Naive B cell (primary cell): ENCODE measurements at places on chromosomes 13 and 19. TPM values are rescaled to one million over a fixed set of nuclear protein-coding genes. Genes with fewer than 3 reads are reported as not detected.

DNA sequence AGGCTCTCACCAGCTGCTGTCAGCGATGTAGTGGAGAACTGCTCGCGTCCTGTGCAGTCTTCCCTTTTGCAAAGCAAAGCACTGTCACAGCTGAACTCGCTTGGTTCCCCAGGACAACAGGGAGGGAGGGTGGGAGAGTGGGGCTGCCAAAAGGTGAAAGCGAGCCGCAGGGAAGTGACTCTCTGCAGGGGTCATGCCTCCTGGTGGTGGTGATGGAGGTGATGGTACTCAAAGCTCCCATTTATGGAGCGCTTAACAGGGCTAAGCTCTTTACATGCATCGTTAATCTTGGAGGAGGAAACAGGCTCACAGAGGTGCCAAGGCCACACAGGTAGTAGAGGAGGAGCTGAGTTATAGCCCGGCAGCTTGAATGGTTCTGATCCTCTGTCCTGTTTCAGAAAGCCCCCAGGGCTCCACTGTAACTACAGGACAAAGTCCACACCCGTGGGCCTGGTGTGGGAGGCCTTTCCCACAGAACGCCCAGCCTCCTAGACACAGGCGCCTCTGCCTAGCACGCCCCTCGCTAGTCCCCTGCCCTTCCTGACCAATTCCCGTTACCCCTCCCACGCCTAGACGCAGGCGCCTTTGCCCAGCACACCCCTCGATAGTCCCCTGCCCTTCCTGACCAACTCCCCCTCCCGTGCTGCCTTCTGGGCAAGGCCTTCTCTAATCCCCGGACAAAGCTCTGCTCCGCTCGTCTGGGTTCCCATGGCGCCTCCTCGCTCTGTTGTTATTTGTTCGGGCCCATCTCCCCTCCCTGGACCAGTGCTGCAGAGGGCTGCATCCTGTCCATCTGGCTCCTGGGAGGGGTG lies 10.7 kb downstream of the PPP1R37 start:
- no peak for DNase-seq

DNA sequence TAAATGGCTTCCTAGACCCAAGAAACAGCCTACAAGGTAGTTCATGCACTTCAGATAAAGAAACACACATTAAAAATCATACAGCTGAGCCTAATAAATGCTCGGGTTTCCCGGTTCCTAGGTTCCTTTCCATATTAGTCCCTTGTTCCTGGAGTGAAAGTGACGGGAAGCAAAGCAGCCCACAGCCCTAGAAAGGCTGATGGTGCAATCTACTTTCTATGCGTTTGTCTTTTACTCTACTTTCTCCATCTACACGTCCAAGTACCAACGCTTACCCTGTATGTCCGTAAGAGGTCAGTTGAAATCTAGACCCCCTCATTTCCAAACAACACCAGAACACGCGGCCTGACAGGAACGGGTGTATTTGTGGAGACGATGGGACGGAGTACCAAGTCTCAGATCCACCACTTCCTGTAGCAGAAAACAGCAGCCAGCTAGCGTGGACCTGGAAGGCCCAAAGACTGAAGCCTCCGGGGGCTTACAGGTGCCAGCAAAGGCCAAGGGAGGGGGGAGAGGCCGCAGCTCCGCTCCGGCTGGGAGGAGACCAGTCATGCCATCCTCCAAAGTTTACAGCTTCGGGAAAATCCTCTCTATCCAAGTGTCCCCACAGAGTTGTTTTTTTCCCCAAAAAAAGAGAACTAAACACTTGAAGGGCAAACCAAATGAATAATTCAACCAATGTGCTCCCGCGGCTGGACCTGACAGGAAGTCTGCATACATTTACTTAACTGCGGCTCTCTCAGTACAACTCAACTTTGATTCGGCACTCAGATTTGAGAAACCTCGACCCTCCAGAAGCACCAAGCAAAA lies 34.1 kb downstream of the STK24 start:
- DNase-seq, result no peak

RFPL4AL1 gene
- not detected for polyA plus RNA-seq

DNA sequence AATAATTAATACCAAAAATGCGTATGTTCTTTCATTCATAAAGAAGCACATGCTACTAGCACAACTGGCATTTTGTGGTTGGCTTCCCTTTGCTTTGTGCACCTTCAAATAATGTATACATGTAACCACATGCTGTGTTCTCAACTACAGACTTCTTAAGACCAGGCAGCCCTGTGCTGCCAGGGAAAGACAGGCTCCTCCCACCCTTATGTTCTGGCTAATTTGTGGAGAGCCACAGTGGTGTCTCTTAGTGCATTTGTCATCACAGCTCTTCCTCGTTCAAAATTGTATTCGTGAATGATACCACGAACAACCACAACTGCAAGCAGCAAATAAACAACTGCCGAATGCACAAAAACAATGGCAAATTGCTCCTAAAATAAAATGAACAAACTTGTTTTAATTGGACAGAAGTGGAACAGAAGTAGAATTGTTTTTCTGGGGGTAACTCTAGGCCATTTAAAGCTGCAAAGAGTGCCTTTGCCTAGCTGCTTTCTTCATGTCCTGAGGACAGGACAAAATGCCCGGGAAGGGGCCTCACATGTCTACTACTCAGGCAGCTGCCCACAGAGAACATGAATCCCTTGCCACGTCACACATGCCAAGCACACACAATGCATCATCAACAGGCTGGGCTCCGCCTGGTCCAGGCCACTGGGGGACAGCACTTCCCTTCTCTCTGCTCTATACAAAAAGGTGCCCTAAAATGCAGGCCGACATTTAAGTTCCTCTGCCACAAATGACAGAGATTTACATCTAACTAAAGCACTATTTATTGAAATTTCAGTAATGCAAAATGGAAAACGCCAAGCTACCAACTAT lies 21.7 kb downstream of the IRS2 start:
- DNase-seq, result no peak

DNA sequence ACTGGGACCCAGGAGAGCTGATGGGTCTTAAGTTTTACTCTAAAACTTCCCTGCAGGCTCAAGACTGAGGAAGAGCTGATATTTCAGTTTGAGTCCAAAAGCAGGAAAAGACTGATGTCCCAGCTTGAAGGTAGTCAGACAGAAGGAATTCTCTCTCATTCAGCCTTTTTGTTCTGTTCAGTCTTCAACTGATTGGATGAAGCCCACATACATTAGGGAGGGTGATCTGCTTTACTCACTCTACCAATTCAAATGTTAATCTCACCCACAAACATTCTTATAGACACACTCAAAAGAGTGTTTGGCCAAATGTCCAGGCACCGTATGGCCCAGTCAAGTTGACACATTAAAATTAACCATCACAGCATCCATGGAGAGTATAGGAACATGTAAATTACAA lies 173.5 kb downstream of the KCNRG start:
- DNase-seq, result no peak

CRLF1 gene
- polyA plus RNA-seq, result 0.79 TPM

GRCh38 chr13:77422724-77423123 lies 95.8 kb upstream of the MYCBP2 start:
- DNase-seq, result no peak

KLK7 gene
- not detected for polyA plus RNA-seq

UTP14C gene
- 2.8 TPM for polyA plus RNA-seq

PABPC3 gene
- polyA plus RNA-seq, result 0.09 TPM

GRCh38 chr19:7883105-7883504 lies 5.2 kb upstream of the LRRC8E start:
- no peak for DNase-seq

KASH5 gene
- not detected for polyA plus RNA-seq

- no peak for DNase-seq
Observed at GRCh38 chr19:56705939-56706338, 34.4 kb upstream of the ZNF835 start.

DNA sequence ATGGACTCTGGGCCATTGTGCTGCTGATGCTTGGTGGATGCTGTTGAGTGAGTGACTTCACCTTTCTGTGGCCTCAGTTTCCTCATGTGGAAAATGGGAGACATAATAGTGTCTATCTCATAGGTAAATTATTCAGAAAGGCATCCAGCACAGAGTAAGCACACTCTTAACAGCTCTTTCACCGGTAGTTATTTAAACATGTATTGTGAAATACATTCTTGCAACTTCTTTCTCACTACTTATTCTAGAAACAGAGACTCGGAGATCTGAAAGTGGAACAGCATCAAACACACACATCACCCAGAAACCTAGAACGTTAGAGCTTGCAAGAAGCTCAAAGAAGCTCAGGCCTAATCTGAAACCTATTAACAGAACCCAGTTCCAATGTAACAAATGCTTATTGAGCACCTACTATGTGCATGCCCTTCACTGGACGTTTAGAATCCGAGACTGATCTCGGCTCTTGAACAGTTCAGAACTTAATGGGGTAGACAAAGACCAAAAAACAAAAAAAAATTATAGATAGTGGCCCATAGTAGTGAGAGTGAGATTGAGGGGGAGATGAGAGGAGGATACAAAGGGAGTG lies 4.1 kb downstream of the ZSWIM9 start:
- no peak for DNase-seq

DNA sequence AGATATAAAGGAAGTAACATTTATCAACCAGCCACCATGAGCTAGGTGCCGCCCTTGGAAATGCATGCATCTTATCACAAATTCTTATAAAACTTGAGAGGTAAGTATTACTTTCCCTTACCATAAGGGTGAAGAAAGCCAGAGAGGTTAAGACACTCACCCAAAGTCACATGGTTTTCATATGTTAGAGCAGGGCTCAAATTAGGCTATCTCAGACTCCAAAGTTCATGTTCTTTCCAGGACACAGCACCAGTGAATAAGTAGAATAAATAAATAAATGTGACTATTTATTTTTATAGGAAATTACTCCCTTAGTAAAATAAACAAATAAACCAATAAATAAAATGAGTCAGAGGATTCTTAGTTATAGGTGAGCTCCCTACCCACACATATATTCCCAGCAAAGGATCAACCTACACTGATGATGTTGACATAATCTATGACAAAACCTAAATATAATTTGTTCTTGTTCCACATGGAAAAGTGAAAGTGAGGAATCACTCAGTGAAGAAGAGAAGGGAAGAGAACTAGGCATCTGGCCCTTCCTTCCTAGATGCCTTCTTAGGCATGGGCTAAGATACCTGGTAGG lies 27.2 kb downstream of the SPRY2 start:
- no peak for DNase-seq

ZNF729 gene
- polyA plus RNA-seq, result not detected

DNA sequence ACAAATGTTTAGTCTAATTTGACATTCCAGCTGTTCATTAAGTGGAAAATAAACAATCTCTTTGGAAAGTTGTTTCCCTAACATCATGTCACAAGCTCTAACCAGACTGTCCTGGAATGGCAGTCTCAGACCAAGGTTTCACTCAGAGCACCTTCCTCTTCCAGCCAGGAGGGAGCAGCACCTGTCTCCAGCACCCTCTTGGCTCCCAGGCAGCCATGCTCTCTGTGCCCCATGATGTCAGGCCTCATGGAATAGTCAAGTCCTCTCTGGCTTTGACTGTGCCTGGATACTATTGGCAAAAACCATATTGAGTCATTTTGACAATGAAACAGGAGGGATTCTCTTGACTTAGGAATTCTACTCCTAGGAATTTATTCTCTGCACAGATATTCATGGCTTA lies 171.4 kb downstream of the OXGR1 start:
- no peak for DNase-seq

KLK3 gene
- polyA plus RNA-seq, result not detected

- no peak for DNase-seq
Observed at GRCh38 chr19:3073931-3074595, 11.8 kb upstream of the TLE5 start.

FARP1 gene
- 1.2 TPM for polyA plus RNA-seq

DNA sequence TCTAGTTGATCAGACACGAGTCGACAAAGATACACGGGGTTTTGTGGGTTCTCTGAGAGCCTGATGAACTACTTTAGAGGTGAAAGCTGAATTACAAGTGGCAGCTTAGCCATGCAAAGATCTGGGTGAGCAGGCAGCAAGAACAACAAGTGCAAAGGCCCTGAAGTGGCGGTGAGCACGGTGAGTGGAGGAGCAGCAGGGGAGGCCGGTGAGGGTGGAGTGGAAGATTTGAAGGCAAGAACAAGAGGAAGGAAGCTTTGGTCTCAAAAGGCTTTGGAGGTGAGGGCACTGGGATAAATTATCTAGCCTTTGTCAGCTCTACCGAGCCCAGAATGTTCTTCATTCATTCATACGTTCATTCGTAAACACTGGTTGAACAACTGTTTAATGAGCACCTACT lies 1.4 kb downstream of the ZNF865 start:
- no peak for DNase-seq

- no peak for DNase-seq
Observed at GRCh38 chr13:113968463-113969310, 5.2 kb downstream of the C13orf46 start.

COX7A1 gene
- not detected for polyA plus RNA-seq

- no peak for DNase-seq
Observed at GRCh38 chr13:79937771-79938216, 403.1 kb downstream of the SPRY2 start.

DNA sequence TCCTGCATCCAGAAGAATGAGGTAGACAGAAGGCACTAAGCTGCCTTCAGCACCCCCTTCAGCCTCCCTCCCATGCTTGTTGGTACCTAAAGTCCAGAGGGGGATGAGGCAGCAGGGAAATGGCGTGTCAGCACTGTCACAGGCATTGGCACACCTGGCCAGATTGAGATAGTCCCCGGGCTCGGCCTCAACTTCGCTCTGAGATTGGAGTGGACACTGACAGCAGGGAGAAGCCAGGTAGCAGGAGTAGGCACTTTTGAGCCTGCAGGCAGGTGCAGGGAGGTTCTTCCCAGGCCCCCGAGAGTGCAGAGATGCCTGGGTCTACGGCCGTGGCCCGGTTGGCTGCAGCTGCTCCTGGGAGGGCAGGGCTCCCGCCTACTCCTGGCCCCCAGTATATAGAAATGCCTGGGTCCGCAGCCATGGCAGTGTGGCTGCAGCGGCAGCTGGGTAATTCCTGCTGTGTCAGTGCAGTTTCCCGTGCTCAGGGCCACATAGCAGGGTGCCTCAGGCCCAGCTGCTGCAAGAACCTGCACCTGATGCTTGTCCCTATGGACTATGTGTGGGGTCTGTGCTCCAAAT lies 160.3 kb downstream of the SLITRK6 start:
- no peak for DNase-seq

ZNF709 gene
- 2.3 TPM for polyA plus RNA-seq

SBK2 gene
- polyA plus RNA-seq, result not detected

FOSB gene
- 79.7 TPM for polyA plus RNA-seq

MBD3L3 gene
- polyA plus RNA-seq, result not detected

SEMA6B gene
- polyA plus RNA-seq, result not detected

DNA sequence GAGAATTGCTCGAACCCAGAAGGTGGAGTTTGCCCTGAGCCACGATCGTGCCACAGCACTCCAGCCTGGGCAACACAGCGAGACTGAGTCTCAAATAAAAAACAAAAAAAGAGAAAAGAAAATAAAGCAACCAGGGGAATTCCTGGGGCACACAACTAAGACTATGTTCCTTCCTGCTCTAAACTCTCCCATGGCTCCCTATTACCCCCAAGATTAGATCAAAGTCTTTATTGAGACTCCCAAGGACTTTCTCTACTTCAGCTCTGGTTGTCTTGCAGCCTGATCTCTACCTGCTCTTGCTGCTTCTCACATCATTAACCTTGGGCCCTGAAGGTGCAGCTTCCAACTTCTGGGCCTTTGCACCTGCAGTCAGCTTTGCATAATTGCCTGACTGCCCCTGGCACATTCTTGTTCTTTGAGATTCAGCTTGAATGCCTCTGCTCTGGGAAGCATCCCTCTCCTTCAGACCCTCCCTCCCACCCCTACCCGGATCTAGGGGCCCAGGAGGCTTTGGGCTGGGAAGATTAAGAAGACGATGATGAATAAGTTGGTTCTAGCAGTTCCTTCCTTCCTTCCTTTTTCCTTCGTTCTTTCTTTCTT lies 16.8 kb upstream of the CERS4 start:
- peak; percentile 33 for DNase-seq

GRCh38 chr13:24222756-24223155 lies 62.2 kb downstream of the SPATA13 start:
- no peak for DNase-seq

ZNF599 gene
- polyA plus RNA-seq, result 6.5 TPM
